ENCODE measurements at places on chromosomes 16 and 17. TPM values are rescaled to one million over a fixed set of nuclear protein-coding genes. Genes with fewer than 3 reads are reported as not detected.
A peak's percentile ranks its signal among the peaks of the same experiment; 100 is the strongest.

DNA sequence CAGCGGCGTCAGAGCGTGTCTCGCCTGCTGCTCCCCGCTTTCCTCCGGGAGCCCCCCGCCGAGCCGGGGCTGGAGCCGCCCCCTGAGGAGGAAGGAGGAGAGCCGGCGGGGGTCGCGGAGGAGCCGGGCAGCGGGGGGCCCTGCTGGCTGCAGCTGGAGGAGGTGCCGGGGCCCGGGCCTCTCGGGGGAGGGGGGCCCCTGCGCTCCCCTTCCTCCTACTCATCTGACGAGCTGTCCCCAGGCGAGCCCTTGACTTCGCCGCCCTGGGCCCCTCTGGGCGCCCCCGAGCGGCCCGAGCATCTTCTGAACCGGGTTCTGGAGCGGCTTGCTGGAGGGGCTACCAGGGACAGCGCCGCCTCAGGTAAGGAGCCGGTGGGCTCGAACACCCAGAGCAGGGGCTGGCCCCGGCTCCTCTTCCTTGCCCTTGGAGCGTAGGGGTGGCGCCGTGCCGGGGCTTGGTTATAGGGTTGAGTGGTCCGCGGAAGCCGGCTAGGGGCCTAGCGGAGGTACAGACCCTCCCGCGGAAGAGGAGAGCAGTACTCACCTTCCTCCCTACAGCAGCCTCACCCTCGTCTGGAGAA, 841 bp downstream of the RAPGEFL1 start:
- no peak for DNase-seq

GRCh38 chr17:13160296-13160695, 142.5 kb upstream of the ELAC2 start:
- DNase-seq: no peak

DNA sequence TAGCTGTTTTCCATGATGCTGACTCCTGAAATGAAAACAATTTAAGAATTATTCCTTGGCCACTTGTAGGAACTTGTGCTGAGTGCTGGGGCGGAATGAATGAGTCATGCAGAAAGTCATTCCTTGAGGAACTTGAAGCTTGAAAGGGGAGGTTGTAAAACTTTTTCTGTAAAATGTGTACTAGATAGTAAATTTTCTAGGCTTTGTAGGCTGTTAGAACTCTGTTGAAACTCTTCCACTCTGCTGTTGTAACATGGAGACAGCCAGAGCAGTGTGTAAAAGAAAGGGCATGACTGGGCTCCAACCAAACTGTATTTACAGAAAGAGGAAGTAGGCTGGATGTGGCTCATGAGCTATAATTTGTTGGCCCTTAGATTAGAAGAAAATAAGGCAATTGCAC, 46.1 kb downstream of the ABCA8 start:
- peak; percentile 14 for DNase-seq

Gene SDR42E1
- not detected for polyA plus RNA-seq

Gene PYY
- polyA plus RNA-seq: not detected

GRCh38 chr17:82302991-82303943, 14.1 kb downstream of the CD7 start:
- DNase-seq: no peak

GRCh38 chr17:43524945-43525575, 21.1 kb downstream of the ETV4 start:
- no peak for DNase-seq

DNA sequence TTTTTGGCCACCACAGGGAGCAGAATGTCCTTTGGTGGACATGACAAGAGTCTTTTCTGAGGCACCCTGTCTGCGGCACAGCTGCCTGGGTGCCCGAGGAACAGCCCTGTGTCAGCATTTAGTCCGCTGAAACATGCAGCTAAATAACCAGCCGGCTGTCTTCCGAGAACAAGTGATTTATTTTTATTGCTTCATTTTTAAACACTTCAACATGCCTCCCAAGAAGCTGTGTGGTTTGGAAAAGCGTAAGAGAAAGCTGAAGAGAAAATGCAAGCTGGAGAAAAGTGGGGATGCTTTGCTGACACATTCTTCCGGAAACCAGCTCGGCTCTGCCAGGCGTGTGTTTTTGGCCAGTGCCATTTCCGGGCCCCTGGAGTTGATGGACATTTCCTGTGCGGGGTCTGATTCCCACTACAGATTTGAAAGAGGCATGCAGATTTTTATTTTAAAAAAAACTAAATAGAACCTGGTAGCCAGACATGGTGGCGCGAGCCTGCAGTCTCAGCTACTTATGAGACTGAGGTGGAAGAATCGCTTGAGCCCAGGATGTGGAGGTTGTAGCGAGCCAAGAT, 94.7 kb downstream of the SEC14L1 start:
- peak; percentile 67 for DNase-seq

Gene NLRC5
- 2.3 TPM for polyA plus RNA-seq

GRCh38 chr16:46763147-46763546, 15.0 kb upstream of the MYLK3 start:
- DNase-seq: peak; percentile 86

Gene KRT34
- not detected for polyA plus RNA-seq

DNA sequence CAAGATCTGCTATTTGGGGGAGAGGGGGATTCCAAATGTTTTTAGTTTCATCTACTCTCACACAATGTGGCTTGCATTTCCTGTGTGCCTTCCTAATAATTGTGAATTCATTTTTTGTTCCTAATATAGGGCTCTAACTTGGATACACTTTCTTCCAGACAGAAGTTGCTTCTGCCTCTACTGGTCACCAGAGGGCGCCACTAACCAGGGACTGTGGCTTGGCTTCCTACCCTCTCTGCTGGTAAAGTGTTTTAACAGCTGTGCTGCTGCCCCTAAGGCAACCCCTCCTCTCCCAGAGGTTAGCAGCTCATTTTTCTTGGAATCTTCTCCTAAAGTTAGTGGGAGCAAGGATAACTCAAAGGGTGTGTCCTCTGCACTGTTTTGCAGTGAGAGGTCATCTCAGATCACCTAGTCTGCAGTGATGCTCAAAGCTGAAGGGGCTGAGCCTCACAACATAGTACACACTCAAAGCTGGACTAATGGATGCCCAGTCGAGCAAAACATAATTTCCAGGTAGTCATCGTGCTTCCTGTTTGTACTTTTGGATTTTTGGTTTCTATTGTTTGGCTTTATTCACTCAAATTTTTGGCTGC, 5.0 kb upstream of the PRSS54 start:
- no peak for DNase-seq

Gene C16orf89
- 0.62 TPM for polyA plus RNA-seq

GRCh38 chr16:12964461-12964860, 63.1 kb downstream of the SHISA9 start:
- DNase-seq: no peak

GRCh38 chr17:71635187-71635586, 485.6 kb upstream of the SOX9 start:
- no peak for DNase-seq

DNA sequence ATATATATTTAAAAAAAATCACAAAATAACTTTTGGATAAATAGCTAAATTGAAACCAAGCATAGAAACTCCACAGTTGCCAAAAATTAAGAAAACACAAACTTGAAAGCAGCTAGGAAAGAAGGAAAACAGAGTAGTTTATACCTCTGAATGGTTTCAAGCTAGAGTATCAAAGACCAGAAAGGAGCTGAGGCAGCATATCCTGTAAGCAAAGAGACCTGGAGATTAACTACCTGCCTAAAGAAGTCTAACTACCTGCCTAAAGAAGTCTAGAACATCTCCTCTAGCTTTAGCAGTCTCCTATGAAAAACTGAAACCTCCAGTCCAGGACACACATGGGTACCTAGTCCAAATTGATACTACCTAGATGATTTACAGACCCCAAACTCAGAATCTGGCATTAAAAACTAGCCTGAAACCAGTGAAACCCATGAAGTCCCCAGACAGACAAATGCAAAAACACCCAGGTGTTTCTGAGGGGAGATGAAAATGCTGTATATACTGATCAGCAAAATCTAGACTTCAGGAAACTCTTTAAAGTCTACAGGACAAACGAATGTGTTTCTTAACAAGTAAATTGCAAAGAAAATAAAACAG, 17.6 kb downstream of the APPBP2 start:
- DNase-seq: no peak

DNA sequence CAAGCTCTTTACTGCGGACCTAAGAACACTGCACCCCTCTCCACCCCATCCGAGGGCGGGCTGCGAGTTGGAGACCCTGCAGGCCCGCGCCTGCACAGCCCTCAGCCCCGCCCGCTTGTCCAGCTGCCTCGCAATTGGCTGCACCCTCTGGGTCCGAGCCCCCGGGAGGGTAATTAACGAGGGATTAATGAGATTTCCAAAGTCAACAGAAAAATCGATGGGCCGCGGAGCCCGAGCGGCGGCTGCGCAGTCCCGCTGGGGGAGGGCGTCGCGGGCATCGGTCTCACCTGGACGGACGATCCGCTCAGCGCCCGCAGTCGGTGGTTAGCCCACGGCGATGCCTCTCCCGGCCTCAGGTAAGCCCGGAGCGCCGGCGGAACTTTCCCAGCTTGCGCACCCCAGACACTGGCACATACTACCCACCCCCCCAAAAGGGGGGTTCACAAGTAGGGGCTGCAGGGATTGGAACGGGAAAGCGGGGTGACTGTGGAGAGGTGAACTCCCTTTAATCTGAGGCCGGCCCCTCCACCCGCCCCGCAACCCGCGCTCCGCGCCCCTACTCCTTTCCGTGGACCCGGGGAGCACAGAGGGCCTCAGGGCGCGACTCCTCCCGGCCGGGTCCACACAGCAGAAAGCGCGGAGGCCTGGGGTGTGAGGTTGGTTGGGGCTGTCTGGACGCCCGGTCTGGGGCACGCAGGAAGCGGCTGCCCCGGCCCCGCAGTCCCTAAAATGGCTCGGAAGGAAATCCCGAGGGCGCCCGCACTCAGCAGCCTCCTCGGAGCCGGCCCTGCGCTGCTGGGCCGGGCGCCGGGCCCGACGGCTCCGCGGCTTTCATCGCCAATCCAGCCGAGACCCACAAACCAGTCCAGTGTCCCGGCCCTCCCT, at the start of gene OTOP3:
OTOP3 (plus strand) TSS at position 314 of the 885 bp plus-strand sequence; CDS start at position 338, 24 bp downstream.
- no peak for DNase-seq

Gene HOXB1
- polyA plus RNA-seq: not detected

- DNase-seq: peak; percentile 38
Observed at GRCh38 chr16:1900452-1900774, 17.8 kb downstream of the HS3ST6 start.

GRCh38 chr16:4603624-4604170, 11.0 kb downstream of the UBALD1 start:
- DNase-seq: no peak

- DNase-seq: no peak
Observed at GRCh38 chr17:65456368-65457151, 104.9 kb downstream of the AXIN2 start.

- DNase-seq: peak; percentile 64
Observed at GRCh38 chr17:49694847-49695697, 12.7 kb downstream of the SLC35B1 start.

- peak; percentile 73 for DNase-seq
Observed at GRCh38 chr17:28712032-28712704, 480 bp upstream of the PROCA1 start.

- DNase-seq: no peak
Observed at GRCh38 chr17:5711344-5711743, 127.0 kb upstream of the NLRP1 start.

DNA sequence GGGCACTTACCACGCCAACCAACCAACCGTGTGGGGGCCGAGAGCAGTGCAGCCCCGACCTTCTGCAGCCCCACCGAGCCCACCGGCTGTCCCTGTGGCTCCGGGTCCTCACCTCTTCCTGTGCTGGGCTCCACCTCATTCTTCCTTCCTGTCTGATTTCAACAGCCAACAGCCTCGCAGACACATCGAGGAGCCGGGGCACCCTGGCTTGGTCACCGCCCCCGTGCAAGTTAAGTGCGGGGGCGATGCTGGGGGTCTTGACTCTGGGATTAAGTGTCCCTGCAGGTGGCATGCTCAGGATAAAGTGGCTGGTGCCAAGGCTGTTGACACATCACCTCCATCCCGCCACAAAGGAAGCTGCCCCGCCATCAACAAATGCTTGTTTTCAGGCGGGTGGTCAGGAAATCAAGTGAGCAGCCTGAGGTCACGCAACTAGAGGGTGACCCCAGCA, at the start of gene NLRC3:
NLRC3 (minus strand) TSS at position 102 of the 451 bp plus-strand sequence. CDS start 12,367 bp downstream, outside the sequence.
- DNase-seq: peak; percentile 40

- DNase-seq: no peak
Observed at GRCh38 chr17:41008811-41009210, at the start of gene KRTAP3-1. Gene KRTAP3-1 (minus strand): TSS chr17:41009128. CDS start chr17:41009074, 54 bp downstream.

Gene KRT31
- polyA plus RNA-seq: 0.18 TPM

- DNase-seq: no peak
Observed at GRCh38 chr17:35218915-35219314, 24.0 kb upstream of the SLFN5 start.

DNA sequence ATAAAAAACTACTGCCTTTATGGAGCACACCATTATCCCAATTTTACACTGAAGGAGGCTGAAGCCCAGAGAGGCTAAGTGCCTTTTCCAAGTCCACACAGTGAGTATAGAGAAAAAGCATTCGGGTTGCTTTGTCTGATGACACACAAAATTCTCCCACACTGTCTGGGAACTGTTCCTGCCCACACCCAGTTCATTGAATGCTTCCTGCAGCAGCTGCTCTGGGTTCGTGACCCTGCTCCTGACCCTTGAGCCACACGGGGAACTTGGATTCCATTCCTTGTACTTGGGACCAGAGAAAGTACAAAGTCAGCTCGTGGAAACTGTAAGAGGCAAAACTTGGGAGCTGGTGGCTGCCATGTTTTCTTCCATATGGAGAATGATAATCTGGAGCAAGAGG, 57.9 kb downstream of the AKAP1 start:
- DNase-seq: no peak

DNA sequence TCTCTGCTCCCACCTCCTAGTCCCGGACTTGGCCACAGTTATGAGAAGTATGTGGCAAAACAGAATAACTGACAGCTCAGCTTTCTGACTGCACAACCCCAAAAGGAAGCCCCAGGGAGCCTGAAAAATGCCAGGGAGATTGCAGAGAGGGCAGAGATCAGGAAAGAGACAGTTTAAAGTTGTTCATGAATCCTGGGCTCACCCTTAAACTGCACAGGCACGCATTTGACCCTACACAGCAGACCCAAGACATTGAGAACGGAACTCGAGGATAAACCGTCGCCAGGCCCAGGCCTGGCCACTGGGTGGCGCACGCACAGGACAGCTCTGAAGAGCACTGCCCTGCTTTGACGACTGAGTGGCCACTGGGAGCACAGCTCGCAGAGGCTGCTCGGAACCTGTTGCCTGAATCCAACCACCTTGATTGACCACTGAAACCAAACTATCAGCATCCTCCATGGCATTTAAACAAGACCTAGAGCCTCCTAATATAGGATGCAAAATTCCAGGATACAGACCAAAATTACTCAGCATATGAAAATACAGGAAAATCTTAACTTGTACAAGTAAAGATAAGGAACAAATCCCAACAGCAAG, 114.0 kb downstream of the C16orf95 start:
- DNase-seq: peak; percentile 49

DNA sequence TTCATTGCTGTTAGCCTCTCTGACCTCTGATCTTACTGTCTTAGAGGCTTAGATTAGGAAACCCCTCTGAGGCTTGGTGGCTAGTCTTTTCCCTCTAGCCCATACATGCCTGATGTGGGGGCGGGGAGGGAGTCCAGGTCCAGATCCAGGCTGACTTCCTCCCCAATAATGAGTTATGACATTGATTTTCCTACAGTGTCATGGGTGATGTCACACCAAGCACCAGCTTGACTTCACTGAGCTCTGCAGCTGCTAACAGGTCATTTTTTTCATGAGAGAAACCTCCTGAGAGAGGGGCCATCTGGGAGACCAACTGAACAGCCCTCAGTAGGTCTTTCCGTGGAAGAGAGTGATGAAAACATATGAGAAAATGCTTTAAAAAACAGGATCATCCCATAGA, 180.2 kb upstream of the N4BP1 start:
- no peak for DNase-seq

Data from psoas muscle (tissue), 8 donors.